ENCODE measurements at places on chromosomes 2 and 18.

DNA sequence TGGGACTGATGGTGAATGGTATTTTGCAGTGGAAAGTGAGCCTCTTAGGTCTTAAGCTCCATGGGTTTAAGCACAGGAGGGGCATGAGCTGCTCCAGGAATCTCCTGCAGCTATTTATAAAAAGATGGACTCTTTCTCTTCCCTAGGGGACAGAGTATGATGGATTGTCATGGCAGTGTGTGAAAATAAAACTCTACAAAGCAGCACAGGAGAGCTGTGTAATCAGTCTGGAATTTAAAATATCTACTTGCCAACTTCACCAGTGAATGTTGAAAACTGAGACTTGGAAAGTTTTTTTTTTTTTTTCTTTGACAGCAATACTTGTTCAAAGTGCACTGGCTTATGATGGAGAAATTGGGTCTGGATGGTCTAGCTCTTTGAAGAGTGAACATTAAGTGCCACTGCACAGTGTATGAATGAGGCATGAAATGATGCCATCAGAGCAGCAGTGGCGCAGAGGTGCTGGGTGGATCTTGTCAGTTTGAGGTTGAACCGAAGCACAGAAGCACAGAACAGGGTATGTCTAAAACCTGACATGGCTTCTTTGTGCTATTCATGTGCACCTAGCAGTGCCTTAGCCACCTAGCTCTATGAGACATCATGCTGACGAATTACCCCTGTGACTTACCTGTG, 245.4 kb downstream of the PTPRM start:
- DNase-seq: no peak

- DNase-seq: no peak
Observed at GRCh38 chr2:3427272-3427671, 47.8 kb downstream of the TRAPPC12 start.

GRCh38 chr2:198452327-198452726, 647.9 kb downstream of the PLCL1 start:
- DNase-seq: no peak

- no peak for DNase-seq
Observed at GRCh38 chr18:63868546-63868945, 19.0 kb upstream of the SERPINB2 start.

GRCh38 chr2:129698593-129698992, 280.9 kb upstream of the RAB6C start:
- no peak for DNase-seq

GRCh38 chr18:10057894-10058791, 144.3 kb downstream of the VAPA start:
- DNase-seq: no peak

- no peak for DNase-seq
Observed at GRCh38 chr2:147925886-147926285, 81.1 kb downstream of the ACVR2A start.

DNA sequence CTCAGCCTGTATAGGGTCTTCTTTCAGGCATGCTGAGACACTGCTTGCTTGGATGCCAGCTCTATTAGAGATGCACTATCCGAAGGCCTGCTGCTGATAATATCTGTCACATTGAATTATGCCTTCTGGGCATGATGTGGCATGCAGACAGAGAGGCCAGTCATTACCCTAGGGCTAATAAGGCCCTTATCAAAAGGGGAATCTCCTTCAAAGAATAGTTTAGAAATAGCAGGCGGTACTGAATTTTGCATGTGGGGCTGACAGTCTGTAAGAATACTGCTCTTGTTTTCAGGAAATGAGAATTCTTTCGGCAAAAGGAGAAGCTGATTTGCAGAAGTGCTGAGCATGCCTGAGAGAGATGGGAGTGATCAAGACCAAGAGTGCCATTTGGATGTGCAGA, 13.1 kb upstream of the LHCGR start:
- DNase-seq: no peak

DNA sequence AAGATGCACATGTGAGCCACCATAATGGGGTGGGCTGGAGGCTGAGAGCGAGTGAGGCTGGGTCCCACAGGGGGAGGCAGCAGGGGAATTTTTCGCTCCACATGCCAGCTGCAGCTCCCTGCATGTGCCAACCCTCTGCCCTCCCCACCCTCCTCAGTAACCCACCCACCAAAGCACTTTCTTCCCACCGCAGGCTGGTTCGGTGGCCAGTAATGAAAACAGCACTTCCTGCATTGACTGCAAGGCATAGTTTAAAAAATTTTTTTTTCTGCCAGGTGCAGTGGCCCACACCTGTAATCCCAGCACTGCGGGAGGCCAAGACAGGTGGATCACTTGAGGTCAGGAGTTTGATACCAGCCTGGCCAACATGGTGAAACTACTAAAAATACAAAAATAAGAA, 147.5 kb upstream of the TTC39C start:
- no peak for DNase-seq

- no peak for DNase-seq
Observed at GRCh38 chr2:201257956-201258665, 2.2 kb upstream of the CASP8 start.

DNA sequence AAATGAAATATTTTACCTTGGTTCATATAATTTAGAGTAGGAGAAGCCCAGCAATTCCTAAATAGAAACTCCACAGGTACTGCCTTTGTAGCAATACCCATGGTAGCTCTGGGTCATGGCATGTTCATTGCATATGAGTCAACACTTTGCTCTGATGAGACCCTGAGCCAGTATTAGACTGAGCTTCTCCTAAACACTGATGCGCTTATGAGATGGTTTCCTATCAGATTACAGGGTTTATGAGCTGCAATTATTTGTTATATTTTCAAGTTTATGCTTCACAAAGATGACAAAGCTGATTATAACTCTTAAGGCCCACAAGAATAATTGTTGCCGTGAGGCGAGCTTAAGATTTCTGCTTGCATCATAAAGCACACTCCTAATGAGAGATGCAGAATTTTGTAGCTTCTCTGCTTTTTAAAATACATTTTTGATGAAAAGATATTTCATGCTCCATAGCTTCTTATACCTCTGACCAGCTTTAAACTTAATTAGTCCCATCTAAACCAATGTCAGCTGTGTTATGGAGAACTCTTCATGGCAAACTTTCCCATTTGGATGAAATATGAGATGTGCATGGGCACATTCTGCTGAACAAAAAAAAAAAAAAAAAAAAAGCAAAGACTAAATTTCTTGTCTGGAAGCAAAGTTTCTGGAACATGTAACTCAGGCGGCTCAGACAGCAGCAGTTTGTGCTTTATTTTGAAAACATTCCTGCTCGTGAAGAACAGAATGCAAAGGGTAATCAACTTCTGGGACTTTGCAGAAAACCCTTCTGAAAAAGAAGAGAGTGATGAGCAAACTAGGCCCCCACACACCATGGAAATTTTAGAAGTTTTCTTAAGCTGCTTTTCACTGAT, 162.6 kb downstream of the KCNE4 start:
- no peak for DNase-seq

DNA sequence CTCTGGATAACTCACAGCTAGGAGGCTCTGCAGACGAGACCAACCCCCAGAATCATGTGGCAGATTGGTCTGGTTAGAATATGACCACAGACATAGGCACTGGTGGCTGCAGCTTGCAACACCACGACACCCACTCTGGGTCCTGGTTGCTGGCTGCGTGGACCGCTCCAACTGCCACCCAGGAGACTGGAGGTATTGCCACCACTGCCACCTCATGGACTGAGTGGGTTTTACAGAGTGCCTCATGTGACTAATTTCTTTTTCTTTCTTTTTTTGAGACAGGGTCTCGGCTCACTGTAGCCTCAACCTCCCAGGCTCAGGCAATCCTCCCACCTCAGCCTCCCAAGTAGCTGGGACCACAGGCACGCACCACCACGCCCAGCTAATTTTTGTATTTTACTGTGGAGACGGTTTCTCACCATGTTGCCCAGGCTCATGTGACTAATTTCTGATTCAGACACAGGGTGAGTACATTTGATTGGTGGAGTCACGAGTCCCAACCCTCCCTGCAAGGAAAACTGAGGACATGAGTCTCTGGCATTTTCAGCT, 29.9 kb upstream of the NT5DC4 start:
- no peak for DNase-seq

GRCh38 chr18:7467708-7468466, 99.2 kb upstream of the PTPRM start:
- no peak for DNase-seq

DNA sequence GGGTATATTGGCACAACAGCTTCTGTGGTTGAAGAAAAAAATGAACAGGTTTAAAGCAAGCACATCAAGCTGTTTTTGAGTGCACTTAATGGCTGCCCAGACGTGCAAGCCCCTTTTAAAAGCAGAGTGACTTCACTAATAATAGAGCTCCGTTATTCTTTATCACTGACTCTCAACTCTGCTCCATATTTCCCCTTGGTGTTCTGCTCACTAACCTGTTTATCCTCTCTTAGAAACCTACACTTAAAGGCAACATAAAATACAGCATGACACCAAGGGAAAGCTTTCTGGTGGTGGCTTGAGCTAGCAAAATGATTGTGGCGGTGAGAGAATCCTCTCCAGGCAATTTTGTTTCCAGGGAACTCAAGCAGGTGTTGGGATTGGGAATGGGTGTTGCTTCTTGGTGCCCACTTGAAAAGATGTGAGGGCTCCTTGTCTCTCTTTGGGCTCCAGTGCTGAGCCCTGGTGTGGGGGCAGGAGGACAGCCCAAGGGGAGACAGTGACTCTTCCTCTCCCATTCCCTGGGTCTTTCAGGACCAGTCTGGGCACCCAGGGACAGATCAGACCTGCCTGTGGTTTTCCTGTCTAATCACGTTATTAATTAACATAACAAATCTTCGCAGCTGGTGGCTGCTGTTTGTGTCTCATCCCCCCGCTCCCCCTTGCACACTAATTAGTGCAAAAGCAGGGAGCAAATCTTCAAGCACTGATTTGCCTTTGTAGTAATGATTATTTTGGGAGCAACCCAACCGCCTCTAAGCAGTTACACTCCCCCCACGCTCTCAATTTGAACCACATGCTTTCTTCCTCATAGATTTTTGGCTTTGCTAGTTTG, 289.4 kb upstream of the CXCR4 start:
- no peak for DNase-seq

- DNase-seq: no peak
Observed at GRCh38 chr2:230935130-230935430, 10.0 kb upstream of the GPR55 start.

- no peak for DNase-seq
Observed at GRCh38 chr18:77134611-77135010, 2.0 kb upstream of the MBP start.

DNA sequence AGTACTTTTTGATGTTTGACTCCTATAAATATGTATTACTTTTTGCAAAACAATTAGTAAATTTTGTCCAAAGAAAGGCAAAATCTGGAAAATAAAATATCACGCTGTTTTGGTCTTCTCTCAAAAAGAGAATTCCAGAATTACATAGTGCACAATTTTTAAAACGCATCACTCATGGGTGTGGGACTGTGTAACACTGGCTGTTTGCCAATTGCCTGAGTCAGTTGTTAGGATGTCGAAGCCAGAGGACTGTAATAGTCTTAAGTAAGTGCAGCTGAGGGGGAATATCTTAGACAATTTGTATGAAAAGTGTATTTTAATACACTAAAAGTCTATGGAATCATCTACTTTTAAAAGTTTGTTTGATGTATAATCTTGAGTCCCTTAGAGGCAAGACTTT, 24.1 kb upstream of the EPHA4 start:
- DNase-seq: no peak

DNA sequence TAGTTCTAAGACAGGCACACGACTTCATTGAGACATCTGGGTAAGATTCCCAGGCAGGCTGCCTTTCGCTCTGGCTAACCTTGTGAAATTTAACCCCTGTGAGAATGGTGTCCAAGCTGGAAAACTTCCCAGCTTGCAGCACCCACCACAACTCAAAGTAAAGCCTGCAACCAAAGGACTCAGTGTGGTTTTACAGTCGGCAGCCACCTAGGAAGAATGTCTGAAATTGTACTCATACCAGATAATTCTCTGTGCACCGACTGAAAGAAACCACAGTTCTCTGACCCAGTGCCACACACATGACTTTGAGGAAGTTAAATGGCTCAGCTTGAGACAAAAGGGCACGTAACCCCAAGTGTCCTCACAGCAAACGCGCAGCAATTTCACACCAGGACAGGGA, 125.7 kb downstream of the RBMS1 start:
- DNase-seq: no peak

- DNase-seq: no peak
Observed at GRCh38 chr2:96771796-96772618, 11.3 kb downstream of the CNNM4 start.

DNA sequence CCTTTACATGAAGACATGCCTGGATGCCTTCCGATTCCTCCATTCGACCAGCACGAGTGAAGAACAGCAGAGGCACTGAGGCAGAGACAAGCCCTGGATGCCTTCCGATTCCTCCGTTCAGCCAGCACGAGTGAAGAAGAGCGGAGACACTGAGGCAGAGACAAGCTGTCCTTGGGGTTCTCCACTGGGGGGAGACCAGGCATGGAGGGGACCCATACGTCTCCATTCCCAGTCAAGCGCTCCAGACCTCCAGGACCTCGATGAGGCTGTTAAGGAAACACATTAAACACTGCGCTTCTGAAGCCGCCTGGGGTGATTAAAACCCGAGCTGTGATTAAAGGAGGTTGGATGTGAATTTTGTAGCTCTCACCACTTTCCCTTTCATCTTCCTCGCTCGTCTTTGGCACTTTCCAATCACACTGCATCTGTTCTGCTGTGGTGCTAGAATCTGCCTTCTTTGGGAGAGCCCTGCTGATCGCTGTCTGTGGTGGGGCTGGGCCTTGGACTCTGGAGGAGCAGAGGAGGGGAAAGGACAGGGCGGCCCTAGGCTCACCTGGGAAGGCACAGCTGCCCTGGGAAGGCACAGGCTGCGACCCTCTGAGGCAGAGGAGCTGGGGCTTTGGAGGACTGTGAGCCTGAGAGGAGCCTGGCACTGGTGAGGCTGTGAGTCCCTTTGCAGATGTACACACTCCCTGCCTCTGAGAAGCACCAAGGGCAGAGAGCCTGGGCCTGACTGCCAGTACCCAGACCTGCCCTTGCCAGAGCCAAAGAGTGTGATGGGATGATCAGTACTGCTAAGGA, 463.1 kb upstream of the HS6ST1 start:
- DNase-seq: no peak

GRCh38 chr2:24856791-24857211, 63.2 kb downstream of the ADCY3 start:
- DNase-seq: no peak

DNA sequence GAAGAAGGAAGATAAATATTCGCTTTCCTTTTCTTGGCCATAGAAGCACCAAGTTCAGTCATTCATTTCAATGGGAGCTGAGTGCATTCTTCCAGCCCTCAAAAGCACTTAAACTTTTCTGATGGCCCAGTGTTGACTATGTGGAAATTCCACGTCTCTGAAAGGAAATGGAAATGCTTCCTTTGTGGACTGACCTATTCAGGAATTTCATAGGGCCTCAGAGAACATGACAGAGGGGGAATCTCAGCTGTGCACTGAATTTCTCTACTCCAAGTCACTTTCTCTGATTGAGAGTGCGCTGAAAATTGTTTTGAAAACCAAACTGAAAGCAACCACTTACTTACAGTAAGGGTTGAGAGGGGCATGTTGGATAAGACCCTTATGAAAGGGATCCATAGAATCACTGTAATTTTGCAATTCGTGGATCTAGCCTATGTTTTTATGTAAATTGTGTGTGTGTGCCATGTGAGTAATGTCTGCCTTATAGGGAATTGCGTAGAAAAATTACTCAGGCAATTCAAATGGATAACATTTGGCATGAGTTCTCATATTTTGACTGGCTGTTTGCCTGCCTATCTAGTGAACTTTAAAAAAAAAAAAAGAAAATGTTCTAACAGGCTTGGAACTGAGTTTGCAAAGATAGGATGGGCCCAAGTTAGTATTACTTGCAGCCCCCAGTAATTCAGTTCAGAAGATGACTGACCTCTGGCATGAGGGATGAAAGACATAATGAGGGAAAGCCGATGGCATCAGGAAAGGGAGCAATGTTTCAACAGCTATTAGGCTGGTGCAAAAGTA, 437.0 kb downstream of the PTPRM start:
- DNase-seq: no peak

- no peak for DNase-seq
Observed at GRCh38 chr2:102359527-102359926, 3.9 kb downstream of the IL18R1 start.
